ENCODE measurements at places on chromosomes 4 and X. TPM values are rescaled to one million over a fixed set of nuclear protein-coding genes. Genes with fewer than 3 reads are reported as not detected.

- DNase-seq: no peak
These were observed 412.2 kb downstream of the PPP3CA start for GRCh38 chr4:100935090-100935489.

- no peak for DNase-seq
These were observed 14.4 kb downstream of the VGLL1 start for GRCh38 chrX:136546371-136546781.

DNA sequence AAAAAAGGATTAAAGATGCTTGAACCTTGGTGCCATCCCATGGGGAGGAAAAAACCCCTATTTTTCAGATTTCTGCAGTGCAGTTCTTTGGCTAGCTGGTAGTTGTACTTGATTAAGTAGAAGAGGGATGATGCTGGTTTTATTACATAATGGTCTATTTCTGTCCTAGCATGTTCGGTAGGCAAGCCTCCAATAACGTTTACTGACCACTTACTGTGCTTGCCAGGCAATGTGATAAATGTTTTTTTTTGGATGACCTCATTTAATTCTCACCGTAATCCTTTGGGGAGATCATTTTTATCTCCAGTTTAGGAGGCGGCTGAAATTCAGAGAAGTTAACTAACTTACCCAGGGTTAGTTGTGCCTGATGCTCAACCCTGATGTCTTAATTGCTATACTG lies 92.1 kb upstream of the RPA4 start:
- no peak for DNase-seq

DNA sequence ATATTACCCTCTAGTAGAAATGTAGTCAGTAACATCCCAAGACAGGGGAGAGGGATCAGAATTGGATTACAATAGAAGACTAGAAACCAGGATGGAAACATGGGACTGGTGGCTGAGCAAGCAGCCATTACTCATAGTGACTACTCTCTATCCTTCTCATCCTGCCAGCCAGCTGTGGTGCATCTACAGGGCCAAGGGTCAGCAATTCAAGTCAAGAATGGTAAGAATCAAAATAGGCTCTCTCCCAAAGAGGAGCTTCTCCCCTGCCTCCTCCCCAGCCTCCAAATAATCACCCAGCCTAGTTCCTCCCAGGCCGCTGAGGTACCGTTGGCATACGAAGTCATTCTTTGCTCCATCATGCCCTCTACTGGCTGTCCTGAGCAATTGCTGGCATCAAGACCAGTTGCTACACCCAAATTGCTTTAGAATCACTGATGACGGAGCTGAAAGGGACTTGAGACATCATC lies 19.4 kb downstream of the AWAT2 start:
- DNase-seq: peak; percentile 18

- DNase-seq: no peak
These were observed 860 bp upstream of the RPS6KA3 start for GRCh38 chrX:20267607-20267930.

DNA sequence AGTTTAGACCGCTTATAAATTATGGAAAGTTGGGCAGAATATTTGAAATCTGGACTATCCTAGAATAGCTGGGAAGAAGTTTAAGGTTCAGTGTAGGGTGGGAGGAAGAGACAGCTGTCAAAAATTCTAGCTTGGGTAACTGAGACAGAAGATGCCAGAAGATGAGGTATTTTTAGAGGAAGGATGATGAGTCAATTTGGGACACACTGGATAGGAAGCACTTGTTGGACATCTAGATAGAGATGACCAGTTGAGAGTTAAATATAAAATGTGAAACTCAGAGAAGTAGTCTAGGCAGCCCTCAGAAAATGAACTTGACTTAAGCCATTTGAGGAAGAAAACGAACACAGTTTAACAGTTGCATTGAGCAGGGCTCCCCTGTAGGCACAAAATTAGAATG lies 137.9 kb upstream of the MAP9 start:
- no peak for DNase-seq

DNA sequence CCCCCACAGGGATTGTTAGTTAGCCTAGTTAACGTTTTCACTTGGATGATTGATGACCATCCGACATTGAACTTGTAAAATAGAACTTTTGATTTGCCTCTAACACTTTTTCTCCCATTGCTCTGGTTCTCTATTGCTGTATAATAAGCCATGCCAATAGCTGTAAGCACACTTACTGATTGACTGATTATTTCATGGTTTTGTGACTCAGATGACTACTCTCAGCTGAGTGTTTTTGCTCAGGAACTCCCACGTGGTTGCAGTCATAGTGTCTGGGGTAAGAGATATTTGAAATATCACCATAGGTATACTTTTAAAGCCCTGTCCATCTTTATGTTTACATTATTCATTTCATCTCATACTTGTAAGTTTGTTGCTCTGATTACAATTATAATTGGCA lies 1285.5 kb downstream of the STIM2 start:
- DNase-seq: no peak

- no peak for DNase-seq
These were observed 137.2 kb downstream of the UNC5C start for GRCh38 chr4:95411371-95412088.

DNA sequence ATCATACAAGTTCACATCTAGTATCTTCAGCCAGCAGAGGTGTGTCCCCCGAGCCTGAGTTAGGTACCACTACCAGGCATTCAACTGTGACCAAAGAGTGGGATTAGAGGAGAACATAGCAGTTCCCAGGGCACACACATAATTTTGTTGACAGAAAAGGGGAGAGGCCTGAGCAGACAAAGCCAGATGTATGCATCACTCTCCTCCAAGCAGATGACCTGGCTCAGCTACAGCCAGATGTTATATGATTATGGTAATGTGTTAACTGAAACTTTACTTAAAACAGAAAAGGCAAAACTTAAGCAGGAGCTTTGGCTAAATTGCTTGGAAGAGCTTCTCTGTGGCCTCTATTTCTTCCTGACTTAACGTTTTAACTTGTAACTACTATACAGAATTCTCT lies 88.9 kb downstream of the CC2D2A start:
- no peak for DNase-seq

DNA sequence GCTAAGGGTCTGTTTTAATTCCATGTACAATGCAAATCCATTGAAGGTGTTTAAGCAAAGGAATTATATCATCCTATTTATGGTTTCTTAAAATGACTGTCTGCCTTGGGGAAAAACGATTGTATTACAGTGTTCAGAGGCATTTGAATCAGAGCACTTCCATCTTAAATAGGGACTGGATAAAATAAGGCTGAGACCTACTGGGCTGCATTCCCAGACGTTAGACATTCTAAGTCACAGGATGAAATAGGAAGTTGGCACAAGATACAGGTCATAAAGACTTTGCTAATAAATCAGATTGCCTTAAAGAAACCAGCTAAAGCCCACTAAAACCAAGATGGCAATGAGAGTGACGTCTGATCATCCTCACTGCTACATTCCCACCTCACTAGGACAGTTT lies 1167.2 kb upstream of the PABPC4L start:
- no peak for DNase-seq

GRCh38 chr4:121455285-121455684 lies 74.5 kb upstream of the QRFPR start:
- DNase-seq: no peak

Gene UCP1
- total RNA-seq: not detected

Gene SFRP2
- 7.8 TPM for total RNA-seq

Gene PLK4
- total RNA-seq: 3.1 TPM
